Activated T-helper 2 cell treated with anti-CD3 and anti-CD28 coated beads, Interferon-gamma antibody, Interleukin-2, Interleukin-4, amounts not matched to agents 10 μg/mL and 5 μg/mL and 100 μg/mL, durations not matched to agents 14 hours and 24 hours and 36 hours (primary cell): ENCODE measurements at places on chromosomes 5 and 9.
A peak's percentile ranks its signal among the peaks of the same experiment; 100 is the strongest.

GRCh38 chr5:17819783-17820182 lies 185.5 kb downstream of the TAF11L14 start:
- no peak for DNase-seq

DNA sequence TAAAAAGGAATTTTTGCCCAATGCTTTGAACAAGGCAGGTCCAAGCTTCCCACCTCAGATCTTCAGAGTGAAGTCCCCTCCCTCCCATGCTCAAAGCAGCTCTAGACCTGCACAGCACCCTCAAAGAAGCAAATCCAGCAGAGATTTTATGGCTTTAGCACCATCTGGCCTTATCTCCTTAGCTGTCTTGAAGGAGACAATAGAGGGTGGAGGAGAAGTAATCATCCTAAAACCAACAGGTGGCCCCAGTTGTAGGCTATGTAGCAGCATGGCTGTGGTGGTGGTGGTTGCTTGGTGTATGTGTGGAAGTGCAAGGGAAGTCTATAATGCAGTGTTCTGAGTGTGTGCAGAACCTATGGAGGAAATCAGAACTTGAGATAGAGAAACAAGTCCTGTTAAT lies 140.1 kb downstream of the GRIA1 start:
- DNase-seq = no peak

- no peak for DNase-seq
These were observed 40.5 kb downstream of the NKD2 start for GRCh38 chr5:1048861-1049838.

GRCh38 chr9:92468206-92468605 lies 14.1 kb downstream of the ASPN start:
- no peak for DNase-seq

DNA sequence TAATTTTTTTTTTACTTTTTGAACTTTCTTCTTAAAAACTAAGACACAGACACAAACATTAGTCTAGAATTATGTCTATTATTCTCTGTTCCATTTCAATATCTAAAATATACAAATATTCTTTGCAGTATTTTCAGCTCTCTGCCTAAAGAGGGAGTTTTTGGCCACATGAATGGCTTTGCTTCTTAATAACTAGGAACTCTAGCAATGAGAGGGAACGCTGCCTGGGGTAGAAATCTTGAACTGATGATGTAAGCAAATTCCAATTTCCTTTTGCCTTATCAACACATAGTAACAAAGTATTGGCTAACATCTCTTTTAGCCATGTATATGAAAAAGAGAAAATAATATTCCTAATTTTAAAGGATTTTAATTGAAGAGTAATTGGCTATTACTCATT lies 51.9 kb downstream of the SLC25A46 start:
- no peak for DNase-seq

GRCh38 chr9:131092548-131093440 lies 3.5 kb upstream of the AIF1L start:
- no peak for DNase-seq

GRCh38 chr5:172336264-172336663 lies 52.7 kb upstream of the UBTD2 start:
- DNase-seq = no peak

- no peak for DNase-seq
These were observed 441.0 kb downstream of the TLE4 start for GRCh38 chr9:80012557-80013330.

DNA sequence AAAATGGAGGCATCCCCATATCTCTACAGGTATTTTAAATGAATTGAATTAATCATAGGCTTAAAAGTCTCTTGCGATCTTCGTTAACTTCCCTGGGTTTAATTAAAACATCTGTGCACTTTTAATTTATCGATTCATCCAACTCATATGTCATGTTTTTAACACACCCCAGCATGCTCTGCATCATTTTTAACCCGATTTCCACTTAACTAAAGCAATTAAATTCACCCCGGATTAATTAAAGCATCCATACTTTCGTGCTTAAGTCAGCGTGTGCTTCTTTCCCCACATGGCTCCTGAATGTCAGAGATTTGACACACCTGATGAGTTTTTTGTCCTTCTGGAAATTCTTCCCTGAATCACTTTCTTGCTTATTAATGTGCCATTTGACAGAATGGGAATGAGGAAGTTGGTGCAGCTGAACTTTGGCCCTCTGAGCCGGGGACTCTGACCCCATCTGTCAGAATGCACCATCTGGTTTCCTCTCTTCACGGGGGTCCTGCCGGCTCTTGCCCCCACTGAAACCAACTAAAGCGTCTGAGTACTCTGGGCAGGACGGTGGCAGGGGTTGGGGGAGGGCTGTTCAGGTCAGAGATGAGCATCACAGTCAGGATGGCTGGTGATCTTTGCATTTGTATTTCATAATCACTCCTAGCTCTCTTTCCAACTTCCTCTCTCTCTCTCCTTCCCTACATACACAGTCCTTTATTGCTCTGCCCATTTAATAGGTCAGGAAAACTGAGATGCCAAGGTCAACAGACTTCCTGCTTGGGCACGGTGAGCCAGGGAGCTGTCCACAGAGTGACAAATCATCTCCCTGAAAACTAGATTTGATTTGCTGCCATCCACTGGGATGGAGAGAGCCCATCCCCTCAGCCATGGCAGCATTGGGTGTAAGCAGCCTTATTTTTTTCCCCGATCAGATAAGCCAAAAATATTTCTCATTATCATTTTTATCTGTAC lies 180.3 kb upstream of the WWC1 start:
- no peak for DNase-seq

- no peak for DNase-seq
These were observed 97.3 kb upstream of the DAB2 start for GRCh38 chr5:39521940-39522590.

- no peak for DNase-seq
These were observed 498.1 kb downstream of the TLE1 start for GRCh38 chr9:81191222-81191621.

- DNase-seq = no peak
These were observed 12.4 kb downstream of the POLK start for GRCh38 chr5:75524071-75524470.

GRCh38 chr5:68287631-68287975 lies 72.0 kb downstream of the PIK3R1 start:
- DNase-seq = no peak

GRCh38 chr5:121497176-121497575 lies 354.5 kb upstream of the FTMT start:
- no peak for DNase-seq

DNA sequence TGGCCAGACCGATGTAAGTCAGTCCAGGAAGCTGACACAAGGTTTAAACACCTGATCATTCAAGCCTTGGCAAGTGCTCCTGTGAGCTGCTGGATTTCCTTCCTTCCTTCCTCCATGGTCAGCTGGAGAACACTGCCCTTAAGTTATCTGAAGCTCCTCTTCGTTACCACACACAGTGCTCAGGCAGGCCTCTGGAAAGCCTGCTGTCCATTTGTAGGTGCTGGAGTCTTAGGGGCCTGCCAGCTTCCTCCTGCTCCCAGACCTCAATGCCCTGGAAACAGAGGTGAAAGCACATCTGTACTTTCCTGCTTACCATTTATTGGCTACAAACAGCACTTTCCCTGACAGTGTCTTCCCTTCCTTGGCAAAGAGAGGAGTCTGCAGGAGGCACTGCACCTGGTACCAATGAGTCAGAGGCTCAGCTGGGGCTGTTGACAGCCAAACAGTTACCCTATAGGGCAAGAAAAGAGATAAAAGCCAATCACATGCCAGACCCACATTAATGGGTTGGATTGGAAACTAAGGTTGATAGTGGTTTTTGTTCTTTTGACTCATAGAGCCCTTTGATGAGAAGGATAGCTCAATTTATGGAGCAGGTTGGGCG lies 72.6 kb upstream of the PUM3 start:
- DNase-seq = no peak

DNA sequence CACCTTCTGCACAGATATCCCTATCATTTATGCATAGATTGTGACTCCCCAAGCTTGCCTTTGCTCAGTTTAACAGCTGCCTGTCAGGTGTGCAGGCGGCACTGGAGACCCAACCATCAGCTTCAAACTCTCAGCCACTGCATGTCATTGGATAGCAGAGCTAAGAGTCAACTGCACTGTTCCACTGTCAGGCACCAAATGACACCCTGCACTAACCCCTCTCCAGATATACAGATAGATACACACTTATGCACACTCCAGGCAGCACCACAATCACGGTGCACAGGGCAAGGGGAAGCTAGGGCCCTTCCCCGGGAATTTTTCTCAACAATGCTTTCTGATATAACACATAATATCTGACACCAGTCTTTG lies 142.3 kb downstream of the BNC2 start:
- no peak for DNase-seq

GRCh38 chr5:38009749-38010358 lies 170.0 kb upstream of the GDNF start:
- DNase-seq = no peak

- DNase-seq = peak; percentile 17
These were observed 1.1 kb upstream of the ICE1 start for GRCh38 chr5:5421149-5421960.

DNA sequence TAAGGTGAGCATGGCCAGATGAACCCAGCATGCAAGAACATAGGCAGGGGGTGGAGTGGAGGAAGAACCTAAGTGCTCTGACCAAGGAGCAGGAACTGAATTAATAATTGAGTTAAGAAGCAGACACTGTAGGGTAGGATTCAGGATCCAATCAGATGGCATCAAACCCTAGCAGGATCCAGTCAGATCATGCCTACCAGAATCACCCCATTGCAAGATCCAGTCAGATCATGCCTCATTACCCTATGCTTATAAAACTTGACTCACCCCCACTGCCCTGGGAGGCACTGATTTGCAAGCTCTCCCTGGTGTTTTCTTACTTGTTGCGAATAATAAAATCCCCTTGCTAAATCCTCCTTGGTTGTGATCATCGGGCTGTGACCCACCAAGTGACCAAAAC lies 19.7 kb downstream of the TUSC1 start:
- no peak for DNase-seq

GRCh38 chr9:24545285-24545684 lies 412 bp downstream of the IZUMO3 start:
- no peak for DNase-seq

- no peak for DNase-seq
These were observed 17.5 kb downstream of the TGFBI start for GRCh38 chr5:136046246-136046645.

GRCh38 chr5:73179730-73180129 lies 6.7 kb downstream of the TMEM174 start:
- no peak for DNase-seq

GRCh38 chr9:35232867-35233544 lies 71.2 kb downstream of the UNC13B start:
- DNase-seq = no peak

DNA sequence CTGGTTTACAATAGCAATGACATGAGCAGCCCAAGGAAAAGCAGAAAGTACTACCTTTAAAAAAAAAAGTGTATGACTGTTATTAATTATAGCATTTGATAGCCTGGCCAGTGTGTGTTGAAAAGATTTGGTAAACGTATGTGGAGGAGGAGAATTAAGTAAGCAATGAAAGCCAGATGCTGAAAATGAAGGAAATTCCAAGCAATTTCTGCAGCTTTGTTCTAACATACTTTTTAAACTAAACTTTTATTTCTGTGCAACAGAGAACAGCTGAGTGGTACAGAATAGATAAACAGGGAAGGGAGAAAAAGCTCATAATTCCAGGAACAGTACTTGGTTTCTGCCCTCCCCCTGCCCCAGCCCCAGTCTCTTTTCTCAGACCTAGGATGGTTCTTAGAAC lies 252.6 kb downstream of the ADAMTSL1 start:
- DNase-seq = no peak

DNA sequence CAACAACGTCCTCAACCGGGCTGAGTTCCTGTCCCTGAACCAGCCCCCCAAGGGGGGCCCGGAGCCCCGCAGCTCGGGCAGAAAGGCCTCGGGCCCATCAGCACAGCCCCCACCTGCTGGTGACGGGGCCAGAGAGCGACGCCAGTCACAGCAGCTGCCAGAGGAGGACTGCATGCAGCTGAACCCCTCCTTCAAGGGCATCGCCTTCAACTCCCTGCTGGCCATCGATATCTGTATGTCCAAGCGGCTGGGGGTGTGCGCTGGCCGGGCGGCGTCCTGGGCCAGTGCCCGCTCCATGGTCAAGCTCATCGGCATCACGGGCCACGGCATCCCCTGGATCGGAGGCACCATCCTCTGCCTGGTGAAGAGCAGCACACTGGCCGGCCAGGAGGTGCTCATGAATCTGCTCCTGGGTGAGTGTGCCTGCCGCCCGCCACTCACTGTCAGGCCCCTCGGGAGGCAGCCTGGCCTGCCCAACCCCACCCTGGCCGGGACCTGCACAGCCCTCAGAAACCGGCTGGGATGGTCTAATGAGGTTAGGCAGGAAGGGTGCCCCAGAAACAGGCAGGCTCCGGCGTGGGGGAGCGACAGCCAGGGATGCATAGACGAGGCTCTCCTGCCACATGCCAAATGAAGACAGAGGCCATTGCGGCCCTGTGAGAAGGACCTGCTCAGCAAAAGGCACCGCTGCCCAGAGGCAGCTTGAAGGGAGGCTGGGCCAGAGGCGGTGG lies 678 bp downstream of the PLPP7 start:
- no peak for DNase-seq

- DNase-seq = no peak
These were observed 486.6 kb downstream of the CCDC171 start for GRCh38 chr9:16039218-16039987.

- no peak for DNase-seq
These were observed 14.1 kb downstream of the SLC25A46 start for GRCh38 chr5:110752953-110753352.

- no peak for DNase-seq
These were observed 2.1 kb upstream of the DMRT3 start for GRCh38 chr9:974031-974995.

DNA sequence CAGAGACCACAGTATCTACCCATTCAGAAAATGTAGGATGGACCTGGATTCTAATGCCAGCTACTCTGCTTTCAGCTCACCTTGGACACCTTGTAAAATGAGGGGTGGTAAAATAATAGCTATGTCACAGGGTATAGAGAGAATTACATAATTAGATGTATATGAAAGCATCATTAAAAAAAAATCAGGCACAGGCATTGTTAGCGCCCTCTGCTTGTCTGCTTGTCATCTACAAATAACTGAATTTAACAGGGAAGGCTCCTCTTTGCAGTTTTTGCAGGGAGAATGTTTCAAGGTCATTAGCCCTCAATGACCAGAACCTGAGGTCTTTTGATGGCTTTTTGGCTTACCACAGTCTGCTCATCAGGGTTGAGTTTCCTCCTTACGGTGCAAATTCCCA lies 58.0 kb downstream of the GPR21 start:
- no peak for DNase-seq

DNA sequence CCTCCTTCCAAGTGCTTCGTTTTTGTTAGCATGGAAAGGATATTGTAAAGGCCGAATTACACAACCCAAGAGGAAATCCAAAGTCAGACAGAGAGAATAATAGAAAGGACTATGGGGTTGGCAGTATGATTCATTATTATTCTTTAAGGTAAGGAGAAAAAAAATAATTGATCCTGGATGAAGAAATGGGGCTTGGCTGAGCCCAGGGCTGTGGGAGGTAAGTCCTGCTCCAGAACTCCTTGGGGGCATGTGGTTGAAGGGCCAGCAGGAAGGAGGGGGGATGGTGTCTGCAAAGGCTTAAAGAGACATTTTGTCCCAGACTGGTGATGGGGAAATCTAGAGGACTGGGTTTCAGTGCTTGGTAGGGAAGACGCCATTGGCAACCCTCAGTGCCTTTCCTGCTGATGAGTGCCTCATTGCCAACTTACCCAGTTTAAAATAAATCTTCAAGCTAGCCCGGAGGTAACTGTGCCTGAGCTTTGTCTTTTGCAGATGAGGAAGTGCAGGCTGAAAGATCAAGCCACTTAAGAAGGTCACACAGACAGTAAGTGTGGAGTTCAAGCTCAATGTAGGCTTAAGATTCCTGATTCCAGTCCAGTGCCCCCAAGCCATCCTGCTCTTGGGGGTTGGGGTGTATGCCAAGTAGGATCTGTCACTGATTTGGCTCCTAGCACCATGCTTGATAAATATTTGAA lies 30.2 kb downstream of the FOXI1 start:
- no peak for DNase-seq

GRCh38 chr5:169369130-169369529 lies 68.2 kb upstream of the SLIT3 start:
- no peak for DNase-seq
